ENCODE measurements at places on chromosomes 2 and 18.

DNA sequence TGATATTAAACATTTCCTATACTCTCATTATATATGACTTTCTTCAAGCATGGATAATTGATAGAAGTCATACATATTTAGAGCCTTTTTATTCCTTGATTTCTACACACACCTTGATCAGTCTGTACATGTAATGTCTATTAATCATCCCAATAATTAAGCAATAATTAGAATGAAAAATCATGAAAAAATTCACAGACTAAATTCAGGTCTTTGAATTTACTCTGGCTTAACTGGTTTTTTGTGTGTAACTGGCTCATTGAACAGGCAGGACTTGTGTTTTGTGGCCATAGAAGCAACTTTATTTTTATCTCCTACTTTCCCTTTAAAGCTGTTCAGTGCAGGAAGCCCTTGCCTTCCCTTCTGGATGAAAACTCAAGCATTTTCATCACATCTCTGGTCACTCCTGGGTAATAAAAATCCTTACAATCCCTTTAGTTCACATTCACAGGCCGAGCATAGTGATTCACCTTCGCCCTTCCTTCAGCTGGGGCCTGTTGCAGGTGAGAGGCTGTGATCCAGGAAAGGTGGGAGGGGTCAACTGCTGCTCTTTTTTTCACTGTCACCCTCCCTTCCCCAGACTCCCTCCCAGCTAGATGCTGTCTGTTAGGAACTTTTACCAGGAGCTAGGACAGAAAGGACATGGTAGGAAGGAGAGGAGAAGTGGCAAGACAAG, 58.0 kb upstream of the ITSN2 start:
- no peak for DNase-seq

DNA sequence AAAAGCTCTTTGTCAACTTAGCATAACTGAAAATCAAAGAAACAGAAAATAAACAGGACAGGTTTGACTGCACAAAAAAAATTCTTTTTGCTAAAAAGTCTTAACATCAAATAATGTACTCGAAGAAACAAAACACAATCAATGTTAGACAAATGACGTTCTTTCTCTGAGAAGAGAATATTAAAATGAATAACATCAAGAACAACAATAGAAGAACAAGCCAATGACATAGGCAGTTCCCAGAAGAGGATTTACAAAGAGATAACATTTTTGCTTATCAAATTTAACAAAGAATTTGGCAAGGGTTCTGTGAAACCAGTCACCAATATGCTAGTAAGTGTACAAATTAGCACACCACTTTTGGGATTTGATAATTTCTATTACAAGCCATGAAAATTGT, 5.8 kb downstream of the GPR55 start:
- DNase-seq, result no peak

DNA sequence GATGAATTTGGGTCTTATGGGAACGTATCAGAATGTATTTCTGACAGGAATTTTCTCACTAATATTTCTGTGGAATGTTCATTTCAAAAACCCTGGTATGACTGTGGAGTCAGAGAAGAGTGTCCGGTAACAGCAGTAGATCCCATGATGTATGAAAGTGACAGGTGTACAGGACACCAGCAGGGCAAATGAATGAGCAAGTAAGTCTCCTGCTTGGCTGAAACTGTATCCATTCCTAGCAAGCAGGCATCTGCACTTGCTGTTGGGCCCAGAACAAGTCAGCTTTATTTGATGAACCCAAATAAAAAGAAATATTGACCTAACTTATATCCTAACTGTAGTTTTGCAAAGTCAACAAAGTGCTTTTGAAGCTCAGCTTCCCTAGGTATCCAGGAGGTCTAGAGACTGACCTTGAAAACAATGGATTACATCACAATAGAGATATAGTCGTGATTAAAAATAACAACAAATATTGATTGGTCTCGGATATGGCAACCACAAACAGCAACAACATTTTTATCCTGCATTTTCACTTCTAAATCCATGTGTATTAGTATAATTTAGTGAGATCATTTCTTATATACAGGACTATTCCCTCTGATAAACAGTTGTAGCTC, 37.6 kb downstream of the NXPH2 start:
- no peak for DNase-seq

DNA sequence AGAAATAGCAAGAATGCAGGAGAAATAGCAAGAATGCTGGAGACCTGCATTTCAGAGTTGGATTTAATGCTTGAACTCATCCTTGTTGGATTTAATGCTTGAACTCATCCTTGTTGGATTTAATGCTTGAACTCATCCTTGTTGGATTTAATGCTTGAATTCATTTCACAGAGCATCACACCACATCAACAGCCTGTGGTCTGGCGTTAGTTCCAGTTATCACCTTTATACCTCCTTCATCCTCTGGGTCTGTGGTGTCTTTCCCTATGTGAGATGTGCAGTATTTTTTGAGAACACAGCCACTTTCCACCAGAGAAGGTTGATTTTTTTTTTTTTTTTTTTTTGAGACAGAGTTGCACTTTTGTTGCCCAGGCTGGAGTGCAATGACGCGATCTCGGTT, 546.4 kb upstream of the SOX11 start:
- DNase-seq, result no peak

- no peak for DNase-seq
These were observed 22.6 kb upstream of the TBC1D8 start for GRCh38 chr2:101173707-101174295.

GRCh38 chr18:8367217-8367988, 241.8 kb upstream of the RAB12 start:
- peak; percentile 51 for DNase-seq

GRCh38 chr2:221153226-221153625, 418.9 kb downstream of the EPHA4 start:
- no peak for DNase-seq

DNA sequence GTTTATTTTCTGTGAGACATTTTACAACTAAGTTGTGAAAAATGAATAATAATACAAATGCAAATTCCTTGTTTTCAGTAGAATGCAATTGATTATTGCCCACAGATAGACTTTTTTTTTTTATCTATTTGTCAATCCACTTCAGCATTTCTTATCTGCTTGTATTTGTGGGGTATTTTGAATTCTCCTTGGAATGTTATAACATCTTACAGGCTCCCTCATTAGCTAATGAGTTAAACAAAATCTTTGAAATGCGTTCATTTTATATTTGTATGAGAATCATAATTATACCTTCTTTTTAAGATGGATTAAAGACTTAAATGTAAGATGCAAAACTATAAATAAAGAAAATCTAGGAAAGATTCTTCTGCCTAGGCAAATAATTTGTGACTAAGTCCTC, 114.2 kb downstream of the CALCRL start:
- no peak for DNase-seq

GRCh38 chr2:112021781-112022231, 33.3 kb upstream of the TMEM87B start:
- DNase-seq, result peak; percentile 20

GRCh38 chr2:215107216-215108056, 31.0 kb downstream of the ABCA12 start:
- no peak for DNase-seq

DNA sequence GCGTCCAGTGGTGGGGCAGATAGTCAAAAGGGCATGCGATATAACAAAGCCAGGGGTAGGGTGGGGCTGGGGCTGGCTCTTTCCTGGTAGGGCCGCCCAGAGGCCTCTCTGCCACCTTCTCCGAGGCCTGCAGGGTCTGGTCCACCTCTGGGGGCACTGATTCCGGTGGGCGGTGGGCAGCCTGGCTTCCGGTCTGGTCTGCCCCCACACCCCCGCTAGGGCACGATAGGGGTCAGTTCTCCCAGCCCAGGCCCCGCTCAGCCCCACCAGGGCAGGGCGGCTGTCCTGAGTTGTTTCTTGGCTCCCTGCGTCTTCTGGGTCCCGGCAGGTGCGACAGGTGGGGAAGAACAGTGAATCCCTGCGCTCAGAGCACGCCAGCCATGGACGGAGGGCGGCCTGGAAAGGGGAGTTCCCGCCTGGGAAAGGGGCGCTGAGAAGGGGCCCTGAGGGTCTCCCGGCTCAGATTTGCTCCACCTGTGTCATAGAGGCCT, 707 bp upstream of the ERFE start:
- DNase-seq, result no peak

DNA sequence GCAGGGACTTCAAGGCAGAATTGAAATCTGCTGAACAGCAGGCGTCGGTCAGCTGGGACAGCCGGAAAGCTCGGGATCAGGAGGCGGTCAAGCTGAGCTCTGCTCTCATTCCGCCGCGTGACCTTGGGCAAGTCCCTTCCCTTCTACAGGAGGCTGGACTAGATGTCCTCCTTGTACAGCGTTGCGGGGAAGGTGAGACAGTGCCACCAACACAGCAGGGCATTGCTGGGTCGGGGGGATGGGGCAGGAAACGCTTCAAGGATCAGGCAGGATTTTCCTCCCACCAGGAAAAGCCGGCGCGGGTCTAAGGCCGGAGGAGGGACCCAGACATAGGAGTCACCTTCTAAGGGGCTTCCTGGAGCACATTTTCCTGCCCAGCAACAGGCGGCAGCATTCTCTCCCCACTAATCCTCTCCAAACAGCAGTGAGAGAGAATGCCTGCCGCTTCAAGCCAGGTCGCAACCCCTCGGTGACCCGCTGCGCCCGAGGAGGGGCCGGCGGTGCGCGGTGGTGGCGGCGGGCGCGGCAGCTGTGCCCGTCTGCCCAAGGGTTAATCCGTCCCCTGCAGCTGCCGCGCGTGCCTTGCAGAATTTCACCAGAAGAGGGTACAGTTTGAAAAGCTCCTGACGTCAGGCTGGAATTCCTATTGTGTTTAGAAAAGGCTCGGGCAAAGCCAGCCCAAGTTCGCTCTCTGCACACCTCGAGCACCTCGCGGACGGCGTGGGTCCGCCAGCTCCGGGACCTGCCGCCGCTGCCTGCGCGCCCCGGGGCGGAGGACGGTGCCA, at the start of gene KCNF1:
Gene KCNF1, plus strand, starts transcription at position 644 of the 785 bp plus-strand sequence. CDS start 493 bp downstream, outside the sequence.
- peak; percentile 55 for DNase-seq

- no peak for DNase-seq
These were observed 269.8 kb downstream of the TNS1 start for GRCh38 chr2:217732992-217733391.

- no peak for DNase-seq
These were observed 4.5 kb downstream of the PCBP1 start for GRCh38 chr2:70091816-70092215.

DNA sequence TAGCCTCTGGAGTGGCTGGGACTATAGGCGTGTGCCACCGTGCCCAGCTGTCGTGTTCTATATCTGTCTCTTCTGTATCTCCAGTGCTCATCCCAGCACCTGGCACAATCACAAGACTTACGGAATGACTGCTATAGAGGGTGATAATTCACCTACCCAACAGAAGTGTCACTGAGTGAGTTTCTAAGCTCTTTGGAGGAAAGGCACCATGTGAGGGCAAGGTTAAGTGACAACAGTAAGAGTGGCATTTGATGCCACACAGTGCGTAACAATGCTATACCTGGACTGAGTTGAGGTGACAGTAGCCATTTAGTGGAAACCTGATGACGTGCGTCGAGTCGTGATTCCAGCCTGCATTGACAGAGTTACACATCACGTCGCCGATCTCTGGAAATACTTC, 89.0 kb downstream of the KCTD1 start:
- DNase-seq, result no peak

- DNase-seq, result no peak
These were observed 26.8 kb downstream of the NIFK start for GRCh38 chr2:121709776-121710469.

- peak; percentile 1 for DNase-seq
These were observed 600 bp downstream of the KATNAL2 start for GRCh38 chr18:46917803-46918600.

GRCh38 chr2:230160112-230160660, 59.6 kb downstream of the SP110 start:
- DNase-seq, result peak; percentile 59

GRCh38 chr2:31214444-31214915, 2.8 kb downstream of the CAPN14 start:
- DNase-seq, result no peak

- DNase-seq, result no peak
These were observed 130.6 kb downstream of the ATP9B start for GRCh38 chr18:79199691-79200374.

DNA sequence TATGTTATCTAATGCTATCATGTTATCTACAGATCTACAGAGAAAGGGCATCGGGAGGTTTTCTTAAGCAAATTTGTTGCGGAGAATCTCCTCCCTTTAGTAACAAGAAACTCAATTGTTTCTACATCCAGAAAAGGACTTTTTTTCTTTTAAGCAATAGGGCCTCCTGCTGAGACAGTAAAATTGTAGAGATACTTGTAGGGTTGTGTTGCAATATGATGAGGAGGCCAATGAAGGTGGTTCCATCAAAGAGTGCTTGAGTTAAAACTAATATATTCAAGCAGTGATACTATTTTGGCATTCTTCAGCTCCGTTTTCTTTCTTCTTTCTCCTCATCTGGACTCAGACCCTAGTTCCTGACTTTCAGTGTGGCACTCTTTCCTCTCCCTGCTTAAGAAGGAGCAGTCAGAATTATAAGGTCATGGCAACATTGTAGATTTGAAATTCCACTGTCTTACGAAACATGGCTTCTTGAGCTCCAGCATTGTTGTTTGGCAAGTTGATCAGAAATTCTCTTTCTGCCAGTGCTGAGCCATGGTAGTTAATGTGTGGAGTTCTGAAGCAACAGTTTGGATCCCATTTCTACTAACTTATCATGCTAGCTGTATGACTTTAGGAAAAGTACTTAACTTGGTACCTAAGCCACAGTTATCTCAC, 202.0 kb upstream of the SLC14A2 start:
- DNase-seq, result no peak

DNA sequence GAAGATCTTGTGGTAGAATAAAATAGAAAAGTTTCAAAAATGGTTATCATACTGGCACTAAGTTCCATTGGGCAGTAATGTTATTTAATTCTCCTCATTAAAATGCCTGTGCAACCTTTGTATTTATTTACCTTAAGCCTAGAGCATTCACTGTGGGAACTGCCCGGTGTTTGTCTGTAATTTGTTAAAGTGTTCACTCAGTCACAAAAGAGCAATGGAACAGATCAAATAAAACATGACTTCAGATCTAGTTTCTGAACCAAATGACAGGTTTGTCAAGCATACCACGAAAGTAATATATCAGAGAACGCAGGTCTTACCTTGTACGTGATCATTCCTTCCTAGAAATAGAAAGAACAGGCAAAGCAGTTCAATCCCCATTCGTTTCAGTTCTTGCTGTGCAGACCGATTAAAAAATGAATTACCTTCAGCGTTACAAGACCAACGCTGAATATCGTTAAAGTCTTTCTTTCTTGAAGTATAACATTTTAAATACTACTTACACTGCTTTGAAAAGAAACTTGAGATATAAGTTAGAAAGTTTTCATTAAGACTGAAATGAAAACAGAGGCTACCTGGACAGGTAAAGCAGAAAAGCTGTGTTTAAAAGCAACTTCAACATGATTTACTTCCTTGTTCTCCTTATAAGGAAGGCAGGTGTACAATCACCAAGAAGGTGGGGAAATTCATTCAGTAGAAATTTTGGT, at the start of gene ITGB6:
Gene ITGB6, minus strand, starts transcription at position 590 of the 707 bp plus-strand sequence. Its CDS starts 209 bp downstream, at position 381.
- peak; percentile 87 for DNase-seq

- DNase-seq, result no peak
These were observed 8.8 kb downstream of the NAB1 start for GRCh38 chr2:190657474-190658255.

- no peak for DNase-seq
These were observed 288.6 kb downstream of the PTPRM start for GRCh38 chr18:7855671-7856070.

GRCh38 chr2:44707945-44708660, 233.4 kb upstream of the SIX3 start:
- peak; percentile 18 for DNase-seq

All from HT-29 (cell line).